Right atrium auricular region (tissue), 2 donors: ENCODE measurements at places on chromosomes 2 and 18.

DNA sequence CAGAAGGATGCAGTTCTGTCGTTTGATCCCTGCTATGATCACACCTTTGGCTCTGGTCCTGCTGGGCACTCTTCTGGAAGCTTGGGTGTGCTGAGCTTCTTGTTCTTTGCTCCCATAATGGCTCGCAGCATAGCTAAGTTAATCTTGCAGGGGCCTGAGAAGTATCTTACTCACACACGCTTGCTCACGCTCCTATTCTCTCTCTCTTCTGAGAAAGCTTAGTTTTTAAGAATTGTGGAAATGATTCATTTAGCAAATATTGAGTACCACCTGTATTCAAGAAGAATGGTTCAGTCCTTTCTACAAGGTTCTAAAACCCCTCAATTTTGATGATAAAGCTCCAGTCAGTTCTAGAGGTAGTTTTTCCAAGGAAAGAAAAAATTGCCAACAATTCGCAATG, 40.6 kb downstream of the XRCC5 start:
- DNase-seq: no peak

- no peak for DNase-seq
Measured at GRCh38 chr18:24094561-24094960, 44.3 kb upstream of the CABYR start.

- DNase-seq: no peak
Measured at GRCh38 chr2:14778015-14778414, 145.5 kb downstream of the LRATD1 start.

- DNase-seq: no peak
Measured at GRCh38 chr2:225636558-225636957, 237.0 kb downstream of the NYAP2 start.

DNA sequence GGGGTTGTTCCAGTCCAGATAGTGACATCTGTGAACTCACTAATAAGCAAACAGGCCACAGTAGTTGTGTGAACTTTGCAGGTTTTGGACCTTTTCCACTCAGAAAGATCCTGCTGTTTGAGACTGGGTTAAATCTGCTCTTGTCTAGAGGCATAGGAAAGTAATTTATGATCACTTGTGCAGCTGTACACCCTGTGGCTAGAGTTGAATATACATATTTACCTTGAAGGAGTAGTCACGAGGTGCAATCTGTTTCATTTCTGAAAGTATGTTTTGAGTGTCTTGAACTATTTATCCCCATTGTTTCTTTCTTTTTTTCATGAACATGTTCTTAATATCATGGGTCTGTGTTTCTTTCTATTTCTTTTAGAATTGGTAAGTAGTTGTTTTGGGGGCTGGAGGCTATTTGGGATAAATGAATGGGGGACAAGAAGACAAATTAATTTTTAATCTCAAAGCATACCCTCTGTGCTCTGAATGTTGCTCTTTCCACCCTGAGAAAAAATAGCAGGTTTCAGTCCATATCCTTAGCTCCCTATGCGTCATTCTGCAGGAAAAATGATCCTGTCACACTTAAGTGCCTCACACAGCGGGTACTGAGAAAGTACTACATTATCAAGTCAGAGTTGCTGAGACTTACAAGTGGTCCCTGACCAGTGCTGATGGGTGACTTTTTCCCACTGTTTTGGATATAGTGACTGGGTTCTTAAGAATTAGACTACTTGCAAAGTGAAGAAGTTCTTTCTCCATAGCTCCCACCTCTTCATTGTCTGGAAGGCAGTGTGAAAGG, 28.2 kb downstream of the DCC start:
- no peak for DNase-seq

GRCh38 chr2:42996528-42996927, 204.1 kb upstream of the HAAO start:
- DNase-seq: no peak

DNA sequence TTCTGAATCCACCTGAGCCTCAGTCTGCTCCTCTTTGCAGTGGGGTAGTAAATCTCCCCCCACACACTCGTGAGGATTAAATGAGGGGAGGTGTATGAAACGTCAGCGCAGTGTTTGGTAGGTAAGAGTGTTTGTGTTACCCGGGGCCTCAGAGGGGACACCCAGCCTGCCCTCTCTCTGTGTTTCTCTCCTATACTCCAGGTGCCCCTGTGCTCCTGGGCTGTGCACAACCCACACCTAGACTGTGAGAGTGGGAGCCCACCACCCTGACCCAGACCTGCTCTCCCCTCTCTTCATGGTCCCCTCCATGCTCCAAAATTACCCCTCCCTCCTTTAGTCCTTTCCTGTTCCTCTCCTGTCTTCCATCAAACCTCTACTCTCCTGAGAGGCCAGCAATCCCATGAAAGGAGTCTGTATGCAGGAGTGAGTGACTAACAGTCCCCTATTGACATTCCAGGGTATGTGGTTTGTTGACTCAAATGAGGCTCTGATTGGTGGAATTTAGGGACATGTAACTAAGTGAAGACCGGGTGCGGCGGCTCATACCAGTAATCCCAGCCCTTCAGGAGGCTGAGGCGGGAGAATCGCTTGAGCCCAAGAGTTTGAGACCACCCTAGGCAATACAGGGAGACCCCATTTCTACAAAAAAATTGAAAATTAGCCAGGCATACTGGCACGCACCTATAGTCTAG, 10.4 kb downstream of the CIB4 start:
- no peak for DNase-seq

DNA sequence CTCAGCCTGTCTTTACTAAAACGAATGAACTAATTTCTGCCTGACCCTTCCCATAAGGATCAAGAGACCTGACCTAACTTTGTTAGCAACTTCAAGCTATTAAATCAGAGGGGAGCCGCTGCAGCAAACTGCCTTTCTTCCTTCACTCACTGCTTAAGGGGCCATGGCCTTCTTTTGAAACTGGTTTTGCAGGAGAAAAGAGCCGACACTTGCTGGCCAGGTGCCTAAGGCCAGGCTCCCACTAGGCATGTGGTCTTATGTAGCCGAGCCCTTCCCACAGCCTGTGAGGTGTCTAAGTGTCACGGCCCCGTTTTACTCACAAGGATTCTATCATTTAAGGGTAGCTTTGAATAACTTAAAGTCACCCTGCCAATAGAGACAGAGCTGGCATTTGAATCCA, 130.8 kb downstream of the ZNF236 start:
- DNase-seq: no peak

DNA sequence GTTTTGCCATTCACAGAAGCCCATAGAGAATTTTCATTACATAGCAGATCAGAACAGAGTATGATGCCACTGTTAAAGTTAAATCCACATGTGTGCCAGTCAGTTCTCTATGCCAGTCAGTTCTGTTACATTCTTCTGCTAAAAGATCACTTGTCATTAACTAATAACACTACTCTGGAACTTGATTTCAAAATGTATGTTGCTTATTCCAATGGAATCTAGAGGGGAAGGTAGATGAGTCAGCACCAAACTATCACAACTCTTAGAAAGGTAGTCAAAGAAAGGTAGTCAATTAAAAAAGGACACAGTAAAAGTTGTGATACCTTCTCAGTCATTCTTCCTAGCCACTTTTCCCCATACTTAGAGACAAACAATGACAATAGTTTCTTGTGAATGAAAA, 1214.4 kb downstream of the LRP1B start:
- no peak for DNase-seq

GRCh38 chr2:237790353-237790752, 8.2 kb upstream of the RBM44 start:
- DNase-seq: no peak

DNA sequence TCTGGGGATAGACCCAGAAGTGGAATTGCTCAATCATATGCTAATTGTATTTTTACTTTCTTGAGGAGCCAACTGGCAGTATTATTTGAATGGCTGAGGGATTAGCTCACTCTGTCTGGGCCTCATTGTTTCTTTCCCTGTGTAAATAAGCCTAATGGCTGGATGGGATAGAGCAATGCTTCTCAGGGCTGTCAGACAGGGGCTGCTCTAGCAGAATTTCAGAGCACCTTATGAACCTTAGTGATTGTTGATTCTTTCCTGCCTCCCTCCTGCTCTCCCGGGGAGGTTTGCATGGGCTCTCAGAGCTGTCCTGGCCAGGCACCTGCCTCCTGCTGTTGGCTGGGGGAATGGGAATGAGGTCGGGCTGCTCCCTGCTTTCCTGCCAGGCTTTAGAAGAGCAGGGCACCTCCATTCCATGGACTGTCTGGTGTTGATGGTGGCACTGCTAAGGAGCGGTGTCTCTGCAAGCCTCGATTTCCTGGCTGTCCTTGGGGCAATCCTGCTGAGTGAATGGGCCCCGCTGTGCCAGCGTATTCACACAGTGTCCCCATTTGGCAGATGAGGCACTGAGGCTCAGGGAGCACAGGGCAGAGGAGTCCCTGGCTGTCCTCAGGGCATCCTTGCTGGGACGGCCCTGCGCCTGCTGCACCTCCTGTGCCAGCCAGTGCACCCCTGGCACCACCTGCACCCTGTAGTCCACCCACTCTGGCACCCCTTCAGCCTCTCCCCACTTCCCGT, 468.2 kb upstream of the HS6ST1 start:
- peak; percentile 48 for DNase-seq

- no peak for DNase-seq
Measured at GRCh38 chr2:174662459-174662858, 64.9 kb upstream of the WIPF1 start.

DNA sequence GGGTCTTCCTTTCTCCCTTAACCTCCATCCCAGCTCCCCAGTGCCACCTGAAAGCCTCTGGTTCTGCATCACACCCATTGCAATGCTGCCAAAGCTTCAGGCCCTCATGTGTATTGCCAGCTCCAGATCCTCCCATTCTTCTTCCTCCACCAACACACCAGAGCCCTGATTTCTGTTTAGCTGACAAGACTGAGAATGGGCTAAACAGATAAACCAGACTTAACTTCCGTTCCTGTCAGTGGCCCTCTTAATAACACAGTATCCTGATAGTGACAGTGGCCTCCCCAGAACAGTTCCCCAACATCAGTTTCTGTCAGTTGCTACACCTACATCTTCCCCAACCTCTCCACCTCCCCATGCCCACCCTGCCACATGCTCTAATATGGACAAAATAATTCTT, 31.3 kb upstream of the C1D start:
- DNase-seq: no peak

GRCh38 chr18:4842751-4843150, 354.3 kb downstream of the AKAIN1 start:
- DNase-seq: no peak

GRCh38 chr2:188853307-188853706, 120.9 kb upstream of the COL3A1 start:
- no peak for DNase-seq

GRCh38 chr2:14094592-14094991, 537.9 kb upstream of the LRATD1 start:
- no peak for DNase-seq

- no peak for DNase-seq
Measured at GRCh38 chr2:154480521-154480920, 218.0 kb upstream of the KCNJ3 start.

DNA sequence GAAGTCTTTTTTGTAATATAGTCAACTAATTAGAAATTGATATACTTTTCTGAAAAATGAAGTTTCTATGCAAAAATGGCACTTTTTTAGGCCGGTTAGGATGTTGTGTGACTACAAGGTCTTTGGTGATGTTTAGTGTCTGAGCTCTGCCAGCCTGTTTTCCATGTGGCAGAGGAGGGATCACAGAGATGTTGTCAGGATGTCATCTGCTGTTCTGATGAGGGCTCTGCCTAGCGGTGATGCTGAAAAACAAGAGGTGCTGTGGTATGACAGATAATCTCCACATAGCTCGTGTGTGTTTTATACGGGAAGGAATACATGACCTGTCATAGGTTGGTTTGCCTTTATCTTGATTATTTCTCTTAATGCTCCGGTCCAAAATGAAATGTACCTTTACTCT, 12.0 kb upstream of the IAH1 start:
- no peak for DNase-seq

DNA sequence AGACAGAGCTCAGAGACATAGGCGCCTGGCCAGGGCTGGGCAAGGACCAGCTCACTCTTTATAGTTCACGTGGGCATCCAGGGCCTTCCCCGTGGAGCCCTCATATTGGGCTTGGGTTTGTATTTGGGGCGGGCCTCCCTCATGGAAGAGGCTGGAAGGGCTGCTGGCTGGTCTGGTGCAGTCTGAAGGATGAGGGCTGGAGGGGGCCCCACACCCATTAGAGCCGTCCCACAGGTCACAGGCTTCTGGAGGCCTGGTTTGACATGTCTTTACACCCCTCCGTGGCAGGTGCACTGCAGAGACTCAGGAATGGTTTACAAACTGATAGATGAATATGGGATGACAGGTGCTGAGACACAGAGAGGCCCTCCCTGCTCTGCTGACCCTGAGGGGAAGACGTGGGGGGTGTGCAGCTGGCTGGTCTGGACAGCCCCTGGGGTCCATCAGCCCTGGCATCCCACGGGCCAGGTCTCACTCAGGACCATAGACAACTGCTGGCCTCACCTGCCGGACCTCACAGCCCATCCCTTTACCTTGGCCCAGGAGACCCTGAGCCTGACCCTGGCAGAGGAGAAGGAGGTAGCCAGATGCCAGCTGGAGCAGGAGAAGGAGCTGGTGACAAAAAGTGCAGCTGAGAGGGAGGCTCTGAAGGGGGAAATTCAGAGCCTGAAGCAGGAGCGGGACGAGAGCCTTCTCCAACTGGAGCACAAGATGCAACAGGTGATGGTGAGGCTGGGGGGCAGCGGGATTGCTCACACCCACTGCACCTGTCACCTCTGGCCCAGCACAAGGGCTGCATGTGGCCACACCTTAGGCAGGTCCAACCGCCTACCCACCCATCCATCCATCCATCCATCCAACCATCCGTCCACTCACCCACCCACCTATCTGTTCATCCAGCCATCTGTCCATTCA, 43.9 kb downstream of the CROCC2 start:
- no peak for DNase-seq

DNA sequence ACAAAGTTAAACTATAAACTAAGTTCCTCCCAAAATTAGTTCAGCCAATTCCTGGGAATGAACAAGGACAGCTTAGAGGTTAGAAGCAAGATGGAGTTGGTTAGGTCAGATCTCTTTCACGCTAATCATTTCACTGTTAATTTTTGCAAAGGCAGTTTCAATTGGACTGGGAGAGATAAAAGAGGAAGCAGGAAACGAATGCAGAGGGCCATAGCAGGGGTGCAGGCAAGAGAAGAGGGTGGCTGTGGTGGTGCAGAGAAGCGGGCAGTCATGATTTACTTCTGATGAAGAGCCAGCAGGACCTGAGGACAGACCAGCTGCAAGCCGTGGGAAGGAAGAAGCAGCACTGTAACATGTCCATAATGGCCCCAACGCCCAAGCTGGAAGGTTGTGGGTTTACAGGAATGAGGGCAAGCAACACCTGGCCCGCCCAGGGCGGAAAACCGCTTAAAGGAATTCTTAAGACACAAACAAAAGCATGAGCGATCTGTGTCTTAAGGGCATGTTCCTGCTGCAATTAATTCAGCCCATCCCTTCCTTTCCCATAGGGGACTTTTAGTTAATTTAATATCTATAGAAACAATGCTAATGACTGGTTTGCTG, 4.1 kb upstream of the RMP24 start:
- no peak for DNase-seq

DNA sequence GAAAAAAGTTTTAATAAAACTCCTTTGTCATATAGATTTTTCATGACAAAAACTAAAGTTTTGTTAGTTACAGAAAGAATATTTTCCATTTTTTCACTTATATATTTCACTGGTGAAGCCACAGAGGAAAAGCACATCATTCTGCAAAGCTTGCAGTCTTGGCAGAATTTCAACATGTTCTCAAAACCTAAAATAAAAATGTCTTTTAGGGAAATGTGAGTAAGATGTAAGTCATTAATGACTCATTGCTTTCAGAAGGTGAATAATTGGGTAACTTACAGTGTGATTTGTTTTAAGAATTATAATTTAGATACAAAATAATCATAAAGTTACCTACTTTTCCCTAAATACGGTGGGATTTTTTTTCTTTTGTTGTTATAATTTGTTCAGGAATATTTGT, 43.4 kb upstream of the TNFRSF11A start:
- no peak for DNase-seq

GRCh38 chr2:2252179-2252578, 78.9 kb downstream of the MYT1L start:
- no peak for DNase-seq
